Stimulated activated CD4-positive, alpha-beta T cell treated with anti-CD3 and anti-CD28 coated beads, Interleukin-1b, Interleukin-23, amount 100 ng/mL, for 1 hour (primary cell): ENCODE measurements at places on chromosomes 2 and 18.

GRCh38 chr2:143730953-143731260 is 601.7 kb downstream of the ARHGAP15 start:
- DNase-seq = no peak

GRCh38 chr18:8504880-8505435 is 104.3 kb upstream of the RAB12 start:
- DNase-seq = no peak

GRCh38 chr2:181849601-181850000 is 41.9 kb upstream of the ITPRID2 start:
- DNase-seq = no peak

DNA sequence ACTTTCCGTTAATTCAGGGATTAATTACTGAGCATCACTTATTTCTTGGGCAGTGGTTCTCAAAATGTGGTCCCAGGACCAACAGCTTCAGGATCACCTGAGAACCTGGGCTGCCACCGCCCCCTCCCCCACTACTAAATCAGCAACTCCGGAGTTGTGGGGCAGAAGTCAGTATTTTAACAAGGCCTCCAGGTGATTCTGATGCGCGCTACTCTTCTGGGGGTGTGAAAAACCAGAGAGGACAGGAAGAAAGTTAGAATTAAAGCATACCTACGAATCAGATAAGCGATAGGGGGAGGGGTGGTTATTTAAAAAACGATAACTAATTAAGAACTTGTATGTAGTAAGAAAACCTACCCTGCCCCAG is 319 bp downstream of the ZSCAN30 start:
- DNase-seq = no peak

DNA sequence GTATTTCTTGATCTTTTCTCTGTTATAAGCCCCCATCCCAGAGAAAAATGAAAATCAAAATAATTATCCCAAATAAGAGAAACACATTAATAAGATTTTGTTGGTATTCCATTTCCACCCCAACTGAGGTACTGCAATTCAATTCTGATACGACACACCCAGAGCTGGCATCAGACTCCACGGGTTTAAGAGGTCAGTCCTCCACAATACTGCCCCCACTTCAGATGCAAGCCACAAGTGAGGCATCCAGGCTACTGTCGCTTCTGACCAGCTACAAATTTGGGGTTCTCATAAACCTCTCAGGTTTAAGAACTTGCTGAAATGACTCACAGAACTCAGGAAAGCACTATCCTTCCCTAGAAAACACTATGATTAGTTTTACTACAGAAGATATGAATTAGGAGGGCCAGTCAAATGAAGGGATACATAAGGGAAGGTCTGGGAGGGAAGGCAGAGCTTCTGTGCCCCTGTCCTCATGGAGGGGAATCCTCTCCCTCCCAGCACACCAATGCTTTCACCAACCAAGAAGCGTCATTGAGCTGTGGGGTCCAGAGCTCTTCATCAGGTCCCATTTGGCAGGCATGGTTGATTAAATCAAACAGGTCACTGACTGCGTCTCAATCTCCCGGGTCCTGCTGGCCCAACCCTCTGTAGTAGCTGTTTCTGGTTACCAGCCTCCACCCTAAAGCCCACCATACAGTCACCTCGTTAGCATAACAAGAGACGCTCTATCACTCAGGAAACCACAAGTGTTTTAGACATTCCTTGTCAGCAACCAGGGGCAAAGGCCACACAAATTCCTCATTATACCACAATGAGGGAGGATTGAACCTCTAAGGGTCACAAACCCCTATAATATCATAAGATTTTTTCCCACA is 46.2 kb downstream of the IWS1 start:
- no peak for DNase-seq

GRCh38 chr2:145593991-145594614 is 1074.2 kb upstream of the ZEB2 start:
- no peak for DNase-seq

DNA sequence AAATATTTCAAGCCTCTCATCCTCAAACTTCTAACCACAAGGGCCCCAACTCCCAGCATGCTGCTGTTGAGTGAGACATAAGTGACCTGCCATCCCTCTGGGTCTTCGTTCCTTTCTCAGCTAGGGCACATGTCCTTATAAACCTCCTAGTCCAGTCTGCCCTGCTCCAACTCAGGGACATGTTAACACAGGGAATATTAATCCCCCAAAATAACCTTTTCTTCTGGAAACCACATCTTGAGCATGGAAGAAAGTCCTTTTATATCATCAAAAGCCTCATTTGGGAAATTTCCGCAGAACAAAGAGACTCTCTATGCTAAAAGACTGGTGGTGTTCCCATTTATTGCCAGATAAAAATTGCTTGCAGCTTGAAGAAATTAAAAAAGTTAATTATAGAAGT is 14.4 kb downstream of the TNP1 start:
- no peak for DNase-seq

GRCh38 chr2:215930505-215931253 is 82.7 kb downstream of the MREG start:
- no peak for DNase-seq

- no peak for DNase-seq
These were observed 39.8 kb upstream of the AAK1 start for GRCh38 chr2:69683170-69683971.

- no peak for DNase-seq
These were observed 172.0 kb upstream of the SIX3 start for GRCh38 chr2:44769349-44770011.

DNA sequence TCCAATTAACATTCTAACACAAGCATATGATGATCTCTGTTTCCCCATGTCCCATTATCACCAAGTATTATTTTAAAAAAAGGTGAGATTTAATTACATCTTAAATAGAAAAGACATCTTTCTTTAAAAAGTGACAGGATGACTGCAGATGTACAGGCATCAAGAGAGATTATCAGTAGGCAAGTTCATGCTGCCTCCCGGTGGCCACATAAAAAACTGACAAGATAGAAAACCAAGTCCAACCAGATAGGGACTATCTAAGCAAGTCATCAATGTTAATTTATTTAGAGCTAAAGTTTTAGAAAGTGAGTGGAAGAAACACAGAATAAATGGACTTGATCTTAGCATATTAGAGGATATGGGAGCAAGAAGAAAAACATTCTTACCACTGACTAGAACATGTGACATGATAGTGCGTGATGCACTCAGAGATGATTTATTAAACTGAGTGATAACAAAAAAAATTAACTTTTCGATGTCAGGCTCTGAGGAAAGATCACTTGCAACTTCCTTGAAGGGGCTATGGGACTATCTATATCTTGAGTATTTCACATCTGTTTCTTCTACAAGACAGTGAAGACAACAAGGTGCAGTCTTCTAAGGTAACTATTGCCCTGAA is 5.4 kb upstream of the TDRD15 start:
- no peak for DNase-seq

DNA sequence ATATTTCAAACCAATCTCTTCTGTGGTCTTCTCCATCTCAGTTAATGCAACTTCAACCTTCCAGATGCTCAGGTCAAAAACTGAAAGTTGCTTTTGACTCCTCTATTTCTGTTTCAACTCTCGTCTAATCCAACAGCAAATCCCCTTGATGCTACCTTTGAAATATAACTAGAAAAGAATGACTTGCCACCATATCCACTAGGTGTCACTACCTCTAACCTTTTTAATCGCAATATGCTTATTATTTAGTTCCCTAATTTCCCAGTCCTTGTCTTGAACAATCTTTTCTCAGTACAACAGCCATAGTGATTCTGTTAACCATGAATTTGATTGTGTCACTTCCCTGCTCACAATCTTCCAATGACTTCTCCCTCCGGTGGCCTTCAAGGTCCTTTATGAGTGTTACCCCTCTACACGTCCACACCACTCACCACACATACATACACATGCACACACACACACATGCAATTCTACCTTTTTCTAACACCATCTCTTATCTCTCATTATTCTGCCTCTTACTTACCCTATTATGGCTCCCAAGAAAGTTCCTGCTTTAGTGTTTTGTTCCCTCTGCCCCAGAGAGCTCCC is 245.5 kb upstream of the KCNJ3 start:
- DNase-seq = no peak
